ENCODE measurements at places on chromosomes 1 and 21.

- no peak for DNase-seq
Observed at GRCh38 chr1:161038523-161039153, at the start of gene TSTD1. TSTD1 (minus strand) TSS chr1:161038964; CDS start chr1:161038889, 75 bp downstream.

DNA sequence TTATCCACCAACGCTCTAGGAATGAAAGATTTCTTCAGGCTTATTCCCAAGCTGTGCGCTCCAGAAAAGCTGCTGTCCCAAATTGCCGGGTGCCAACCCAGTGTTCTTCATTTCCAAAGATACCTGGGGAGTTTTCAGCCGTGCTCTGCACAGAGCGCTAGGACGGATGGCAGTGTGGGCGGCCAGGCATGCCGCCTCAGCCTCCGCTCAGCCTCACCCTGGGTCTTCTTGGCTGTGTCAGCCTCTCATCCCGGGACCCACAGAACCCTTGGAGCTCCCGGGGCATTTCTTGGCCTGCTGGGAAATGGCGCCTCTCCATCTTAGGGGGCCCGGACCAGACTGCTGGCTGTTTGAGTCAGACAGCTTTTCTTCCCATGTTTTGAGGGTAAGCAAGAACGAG, 116.9 kb upstream of the SLC25A33 start:
- no peak for DNase-seq

GRCh38 chr1:204266504-204267034, 52.8 kb upstream of the GOLT1A start:
- no peak for DNase-seq

GRCh38 chr1:45658171-45658570, 28.2 kb downstream of the GPBP1L1 start:
- no peak for DNase-seq

- no peak for DNase-seq
Observed at GRCh38 chr21:44459712-44460440, 4.6 kb downstream of the LRRC3 start.

DNA sequence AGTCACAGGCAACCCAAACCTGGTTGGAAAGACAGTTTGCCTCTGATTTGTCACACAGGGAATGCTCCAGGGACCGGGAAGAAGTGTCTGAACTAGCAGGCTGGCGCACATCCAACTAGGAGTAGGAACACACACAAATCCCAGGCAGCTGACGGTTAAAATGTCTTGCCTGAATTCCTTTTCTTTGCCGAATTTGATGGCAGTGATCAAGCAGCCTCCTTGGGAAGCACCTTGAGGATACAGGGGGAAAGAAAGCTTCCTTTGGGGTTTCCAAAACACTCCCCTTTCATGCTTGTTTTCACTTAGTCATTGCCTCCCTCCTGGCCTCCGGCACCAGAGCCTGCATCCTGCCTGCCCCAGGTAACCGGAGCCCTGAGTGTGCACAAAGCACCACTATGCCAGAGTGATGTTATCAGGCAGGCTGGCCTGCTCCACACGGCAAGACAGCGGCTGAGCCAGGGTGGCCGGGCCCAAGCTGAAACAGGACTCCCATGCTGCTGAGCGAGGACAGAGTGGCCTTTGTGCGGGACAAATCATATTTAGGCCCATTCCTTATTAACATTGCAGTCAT, 193.8 kb downstream of the LMX1A start:
- no peak for DNase-seq

GRCh38 chr1:201653883-201654282, 115.0 kb downstream of the NAV1 start:
- no peak for DNase-seq

DNA sequence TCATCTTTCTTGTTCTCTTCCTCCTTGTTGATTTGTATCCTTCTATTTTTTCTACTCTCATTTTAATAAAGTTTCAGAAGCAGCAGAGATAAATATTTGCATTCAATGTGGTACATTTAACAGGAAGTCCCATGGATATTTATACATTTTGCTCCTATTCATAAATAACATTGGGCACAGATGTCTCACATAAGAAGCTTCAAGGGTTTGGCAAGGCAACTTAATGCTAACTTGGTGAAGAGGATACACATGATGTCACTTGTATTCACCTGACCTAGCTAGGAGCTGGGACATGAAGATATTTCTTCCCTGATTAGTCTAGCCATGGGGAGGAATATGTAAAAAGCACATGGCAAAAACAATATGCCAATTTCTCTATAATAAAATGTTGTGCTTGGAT, 65.1 kb upstream of the DUSP10 start:
- no peak for DNase-seq

- no peak for DNase-seq
Observed at GRCh38 chr1:101843160-101843559, 153.6 kb downstream of the OLFM3 start.

DNA sequence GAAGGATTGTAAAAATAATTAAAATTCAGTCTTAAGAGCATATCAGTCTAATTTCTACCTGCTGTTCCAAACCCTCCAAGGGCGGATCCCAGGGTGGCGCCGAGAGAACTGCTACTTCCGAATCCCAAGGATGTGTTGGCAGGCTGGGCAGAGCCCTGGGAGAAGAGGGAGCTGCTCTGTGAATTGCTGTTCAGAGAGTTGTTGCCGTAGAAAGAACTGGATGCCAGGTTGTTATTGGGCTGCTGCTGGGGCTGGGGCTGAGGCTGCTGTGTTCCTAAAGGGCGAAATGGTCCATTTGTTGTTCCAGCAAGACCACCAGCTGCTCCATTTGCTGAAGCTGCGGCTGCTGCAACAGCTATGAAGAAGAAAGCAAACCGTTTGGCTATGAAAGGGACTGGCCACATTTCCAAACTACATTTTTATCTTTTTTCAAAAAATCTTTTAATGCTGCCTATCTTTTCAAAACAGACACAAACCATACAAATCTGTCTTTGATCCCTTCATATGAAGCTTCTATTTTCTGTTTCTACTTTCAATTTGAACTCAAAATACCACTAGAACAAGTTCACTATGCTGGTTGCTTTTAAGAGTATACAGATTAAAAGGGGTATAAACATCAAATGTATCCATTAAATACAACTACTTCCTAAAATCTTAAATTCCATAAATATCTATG, 57.5 kb upstream of the SDC3 start:
- DNase-seq: no peak

DNA sequence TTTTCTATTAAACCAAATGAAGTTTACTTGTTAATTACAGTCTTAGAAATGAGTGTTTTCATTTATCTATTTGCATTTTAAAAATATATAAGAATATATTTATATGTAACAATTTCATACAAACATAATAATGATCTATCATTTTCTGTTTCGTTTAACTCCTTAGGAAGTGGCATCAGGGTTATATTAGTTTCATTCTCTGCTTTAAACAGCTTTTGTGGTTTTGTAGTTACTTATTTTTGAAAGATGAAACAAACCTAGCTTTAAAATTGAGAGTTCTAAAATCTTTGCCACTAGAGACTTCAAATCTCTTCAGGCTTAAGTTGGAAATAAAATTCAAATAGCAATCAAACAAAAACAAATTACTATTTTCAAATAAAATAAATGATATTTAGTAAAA, 2110.6 kb downstream of the MRPL39 start:
- DNase-seq: no peak

- DNase-seq: no peak
Observed at GRCh38 chr1:61356016-61356415, 273.7 kb downstream of the NFIA start.

GRCh38 chr1:26354972-26355371, 1.0 kb upstream of the CRYBG2 start:
- no peak for DNase-seq

DNA sequence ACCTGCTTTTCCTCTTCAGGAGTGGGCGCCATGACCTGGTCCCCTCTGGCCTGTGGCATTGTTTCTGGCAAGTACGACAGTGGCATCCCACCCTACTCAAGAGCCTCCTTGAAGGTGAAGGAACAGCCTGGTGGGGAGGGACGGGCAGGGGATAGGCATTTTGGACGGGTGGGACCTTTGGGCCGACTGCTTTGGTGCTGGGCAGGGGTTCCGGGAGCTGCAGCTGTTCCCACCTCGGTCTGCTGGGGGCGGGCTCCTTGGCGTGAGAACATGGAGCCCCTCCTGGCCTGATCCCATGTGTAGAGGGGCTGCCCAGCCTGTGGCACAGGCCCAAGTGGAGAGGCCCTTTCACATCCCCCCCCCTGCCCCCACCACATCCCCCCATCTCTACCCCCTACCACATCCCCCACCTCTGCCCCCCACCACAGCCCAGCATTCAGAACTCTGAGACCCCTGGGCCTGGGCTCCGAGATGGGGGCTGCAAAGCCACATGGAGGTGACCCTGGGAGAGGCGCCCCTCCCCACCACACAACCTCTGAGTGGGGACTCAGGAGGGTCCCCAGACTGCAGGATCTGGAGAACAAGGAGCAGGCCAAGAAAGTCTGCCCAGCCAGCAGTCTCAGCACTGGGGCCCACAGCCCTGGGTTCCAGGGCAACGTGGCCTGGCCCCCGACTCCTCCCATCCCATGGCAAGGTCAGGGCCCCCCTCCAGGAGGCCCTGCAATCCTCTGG, 50.0 kb downstream of the KCNAB2 start:
- DNase-seq: no peak

GRCh38 chr1:115356356-115356755, 18.3 kb upstream of the NGF start:
- DNase-seq: no peak

GRCh38 chr21:42291003-42291750, 24.0 kb downstream of the TFF3 start:
- DNase-seq: no peak

DNA sequence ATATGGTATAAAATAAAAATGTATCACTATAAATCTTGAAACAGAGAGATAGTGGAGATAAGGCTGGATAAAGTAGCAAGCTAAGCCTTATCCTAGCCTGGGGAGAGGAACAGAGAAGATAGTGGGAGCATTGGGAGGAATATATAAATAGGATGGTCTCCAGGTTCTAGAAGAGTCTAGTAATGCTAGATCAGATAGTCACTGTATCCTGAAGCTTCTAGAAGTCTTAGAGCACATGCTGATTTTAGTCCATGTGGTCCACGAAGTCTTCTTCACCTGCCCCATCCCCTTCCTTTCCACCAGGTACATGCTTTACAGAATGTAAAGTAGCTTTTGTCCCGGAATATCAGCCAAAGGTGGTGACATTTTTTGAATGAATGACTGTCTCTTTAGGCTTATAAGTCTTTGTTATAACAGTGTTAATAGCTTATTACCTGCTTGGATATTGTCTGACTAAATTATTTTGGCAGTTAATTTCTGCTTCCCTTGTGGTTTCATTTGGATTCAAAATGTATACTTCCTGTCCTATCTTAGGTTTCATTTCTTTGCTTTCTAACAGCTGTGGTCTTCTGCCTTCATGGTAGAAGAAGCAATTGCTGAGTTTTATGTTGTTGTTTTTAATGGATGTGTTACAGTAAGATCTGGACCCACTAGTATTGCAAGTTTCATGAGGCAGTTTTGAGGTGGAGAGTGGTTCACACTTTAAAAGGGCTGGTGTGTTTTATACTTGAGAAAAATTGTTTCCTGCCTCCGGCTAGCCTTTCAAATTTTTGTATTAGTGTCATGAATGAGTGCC, 5.9 kb downstream of the SMG7 start:
- DNase-seq: no peak

- no peak for DNase-seq
Observed at GRCh38 chr1:33429856-33430691, 821 bp downstream of the PHC2 start.

DNA sequence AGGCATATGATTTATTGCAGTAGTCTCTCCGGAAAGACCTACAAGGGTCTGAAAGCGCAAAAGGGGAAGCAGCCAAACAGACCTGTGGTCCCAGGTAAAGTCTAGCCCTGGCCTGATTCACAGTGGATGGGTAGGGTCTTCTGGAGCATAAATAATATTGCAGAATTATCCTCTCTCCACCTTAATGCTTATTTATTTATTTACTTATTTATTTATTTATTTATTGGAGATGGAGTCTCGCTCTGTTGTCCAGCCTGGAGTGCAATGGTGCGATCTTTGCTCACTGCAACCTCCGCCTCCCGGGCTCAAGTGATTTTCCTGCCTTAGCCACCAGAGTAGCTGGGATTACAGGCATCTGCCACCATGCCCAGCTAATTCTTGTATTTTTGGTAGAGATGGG, 11.8 kb upstream of the KLHDC8A start:
- DNase-seq: no peak

DNA sequence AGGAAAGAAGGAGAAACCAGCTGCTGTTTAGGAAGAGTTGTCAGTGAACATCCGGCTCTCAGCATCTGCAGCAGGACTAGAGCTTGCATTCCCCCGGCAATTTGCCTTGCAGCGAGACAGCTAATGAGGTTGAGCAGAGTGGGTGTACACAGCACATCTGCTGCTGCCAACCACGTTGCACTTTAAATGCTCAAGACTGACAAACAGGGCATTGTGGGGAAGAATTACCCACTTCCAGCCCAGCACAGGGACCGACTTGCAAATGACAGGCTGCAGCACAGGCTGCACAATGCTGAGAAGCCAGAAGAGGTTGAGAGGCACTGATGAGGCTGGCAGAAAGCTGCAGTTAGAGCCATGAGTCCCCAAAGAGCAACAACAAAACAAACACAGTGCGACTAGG, 47.5 kb upstream of the PLA2G2C start:
- no peak for DNase-seq

- no peak for DNase-seq
Observed at GRCh38 chr1:178871551-178872320, 859 bp upstream of the ANGPTL1 start.

DNA sequence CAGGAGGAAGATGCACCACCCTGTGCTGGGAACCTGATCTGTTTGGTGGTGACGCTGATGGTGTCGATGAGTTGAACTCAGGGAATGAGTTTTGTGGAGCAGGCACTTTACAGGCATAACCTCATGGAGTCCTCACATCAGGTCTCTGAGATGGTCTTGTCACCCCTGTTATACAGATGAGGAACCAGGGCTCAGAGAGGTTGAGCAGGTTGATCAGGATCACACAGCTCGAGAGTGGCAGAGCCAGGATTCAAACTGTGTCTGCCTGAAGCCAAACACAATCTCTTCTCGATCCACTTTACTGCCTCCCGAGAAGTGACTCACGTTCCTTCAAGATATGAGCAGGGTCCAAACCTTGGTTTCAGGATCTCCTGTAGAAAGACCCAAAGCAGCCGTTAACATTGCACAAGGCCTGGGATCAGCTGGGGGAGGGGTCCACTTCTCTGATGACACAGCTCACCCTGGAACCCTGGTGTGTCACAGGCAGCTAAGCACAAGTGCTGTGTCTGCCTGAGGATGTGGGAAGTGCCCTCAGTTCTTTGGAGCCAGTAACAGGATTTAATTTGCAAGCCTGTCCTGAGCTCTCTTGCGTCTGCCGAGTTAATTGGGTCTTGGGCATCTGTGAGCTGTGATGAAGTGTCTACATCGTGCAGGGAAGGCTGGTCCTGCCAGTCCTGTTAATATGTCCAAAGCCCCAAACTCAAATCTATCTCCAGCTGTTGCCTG, 65.4 kb upstream of the STUM start:
- no peak for DNase-seq

- no peak for DNase-seq
Observed at GRCh38 chr1:117615474-117615873, 9.6 kb downstream of the TENT5C start.

All from left renal pelvis (tissue), 4 donors.